ENCODE measurements at places on chromosomes 13 and 19.

- no peak for DNase-seq
Measured at GRCh38 chr19:342128-342455, 2.5 kb downstream of the MIER2 start.

- no peak for DNase-seq
Measured at GRCh38 chr13:26386026-26386425, 132.1 kb downstream of the CDK8 start.

- DNase-seq, result no peak
Measured at GRCh38 chr13:78192716-78193115, 274.1 kb upstream of the EDNRB start.

GRCh38 chr13:74571811-74572210 is 437.6 kb upstream of the KLF12 start:
- DNase-seq, result no peak

DNA sequence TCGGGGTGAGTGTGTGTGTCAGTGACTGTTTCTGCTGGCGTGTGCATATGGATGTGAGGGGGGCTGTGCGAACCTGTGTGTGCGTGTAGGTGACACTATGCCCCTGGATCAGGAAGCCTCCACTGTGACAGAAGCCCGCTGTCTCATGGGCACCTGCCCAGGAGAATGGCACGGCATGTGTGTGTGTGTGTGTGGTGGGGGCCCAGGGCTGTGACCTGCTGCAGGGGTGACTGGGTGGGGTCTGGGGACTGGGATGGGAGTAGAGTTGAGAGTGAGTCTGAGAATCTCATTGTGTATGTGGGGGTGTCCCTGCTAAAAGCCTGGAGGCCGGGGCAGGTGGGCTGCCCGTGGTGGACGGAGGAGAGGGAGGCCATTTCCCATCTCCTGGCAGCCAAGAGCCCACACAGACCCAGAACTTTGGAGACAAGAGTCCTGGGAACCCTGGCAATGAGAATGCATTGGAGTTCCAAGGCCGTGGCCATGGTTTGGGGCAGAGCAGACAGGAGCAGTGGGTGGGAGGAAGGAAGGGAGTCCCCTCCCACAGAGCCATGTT is 6.4 kb upstream of the TPM4 start:
- no peak for DNase-seq

DNA sequence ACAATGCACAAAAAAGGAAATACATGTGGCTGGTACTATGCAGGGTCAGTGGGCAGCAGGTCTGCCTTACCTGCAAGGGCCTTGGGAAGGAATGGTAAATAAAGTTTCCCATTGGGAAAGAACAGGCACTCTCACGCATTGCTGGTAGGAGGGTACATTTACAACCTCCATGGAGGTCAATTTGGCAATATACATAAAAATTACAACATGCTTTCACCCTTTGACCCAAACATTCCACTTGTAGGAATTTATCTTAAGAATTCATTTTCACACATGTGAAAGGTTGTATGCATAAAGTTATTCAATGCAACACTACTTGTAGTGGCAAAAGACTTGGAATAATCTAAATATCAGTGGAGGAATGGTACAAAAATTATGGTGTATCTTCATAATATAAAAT is 216.4 kb downstream of the DLEU7 start:
- no peak for DNase-seq

DNA sequence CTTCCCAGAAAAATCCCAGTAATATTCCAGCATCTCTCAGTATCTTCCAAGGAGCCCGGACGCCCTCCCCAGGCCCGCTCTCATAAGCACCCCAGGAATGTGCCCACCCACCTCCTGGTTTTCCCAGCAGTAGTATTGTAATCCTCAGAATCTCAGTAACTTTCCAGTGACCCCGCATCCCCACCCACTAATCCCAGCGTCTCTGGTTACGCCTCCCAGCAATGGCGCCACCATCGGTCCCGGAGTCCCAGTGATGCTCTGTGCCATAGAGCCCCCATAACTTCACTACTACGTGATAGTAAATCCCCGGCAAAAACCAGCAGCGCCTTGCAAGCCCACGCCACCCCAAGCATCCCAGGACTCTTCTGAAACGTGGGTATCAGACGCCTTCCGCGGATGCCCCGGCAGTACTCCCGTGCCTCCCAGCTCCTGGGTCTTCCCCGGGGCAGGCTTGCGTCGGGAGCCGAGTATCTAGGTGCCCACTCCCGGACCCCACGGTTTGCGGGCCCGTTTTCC is 928 bp upstream of the PNPLA6 start:
- DNase-seq, result peak; percentile 62

DNA sequence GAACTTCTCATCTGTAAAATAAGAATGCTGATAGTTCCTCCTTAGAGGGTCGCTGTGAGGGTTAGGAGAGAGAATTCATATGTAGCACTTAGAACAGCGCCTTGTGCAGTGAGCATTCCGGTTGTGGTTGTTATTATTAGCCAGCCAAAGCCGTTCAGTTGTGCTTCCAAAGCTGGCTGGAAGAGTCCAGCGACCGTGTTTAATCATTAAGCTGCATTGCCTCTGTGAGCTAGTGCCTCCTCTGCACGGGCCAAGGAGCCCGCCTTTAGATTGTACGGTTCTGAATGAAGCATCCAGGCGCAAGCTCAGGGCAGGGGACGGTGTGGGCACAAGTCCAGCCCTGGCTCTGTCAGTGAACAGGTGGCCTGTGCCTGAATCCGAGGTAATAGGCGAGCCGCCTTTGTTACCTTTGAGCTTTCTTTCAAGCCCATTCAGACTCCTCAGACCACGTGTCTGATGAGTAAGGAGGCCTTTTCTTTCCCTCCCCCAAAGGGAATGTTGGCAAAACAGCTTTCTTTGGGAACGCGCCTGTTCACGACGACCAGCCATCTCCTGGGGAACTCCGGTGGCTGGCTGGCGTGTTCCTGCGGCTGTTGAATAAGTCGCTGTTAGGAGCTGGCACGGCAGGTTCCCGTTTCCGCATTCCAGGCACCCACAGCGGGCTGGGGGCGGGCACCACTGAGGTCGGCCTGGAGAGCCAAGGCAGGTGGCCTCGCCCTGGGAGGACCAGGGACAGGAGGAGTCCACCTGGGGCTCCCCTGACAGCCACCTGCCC is 25.1 kb downstream of the SIPA1L3 start:
- DNase-seq, result no peak

- DNase-seq, result no peak
Measured at GRCh38 chr13:32254916-32255723, 60.0 kb downstream of the ZAR1L start.

DNA sequence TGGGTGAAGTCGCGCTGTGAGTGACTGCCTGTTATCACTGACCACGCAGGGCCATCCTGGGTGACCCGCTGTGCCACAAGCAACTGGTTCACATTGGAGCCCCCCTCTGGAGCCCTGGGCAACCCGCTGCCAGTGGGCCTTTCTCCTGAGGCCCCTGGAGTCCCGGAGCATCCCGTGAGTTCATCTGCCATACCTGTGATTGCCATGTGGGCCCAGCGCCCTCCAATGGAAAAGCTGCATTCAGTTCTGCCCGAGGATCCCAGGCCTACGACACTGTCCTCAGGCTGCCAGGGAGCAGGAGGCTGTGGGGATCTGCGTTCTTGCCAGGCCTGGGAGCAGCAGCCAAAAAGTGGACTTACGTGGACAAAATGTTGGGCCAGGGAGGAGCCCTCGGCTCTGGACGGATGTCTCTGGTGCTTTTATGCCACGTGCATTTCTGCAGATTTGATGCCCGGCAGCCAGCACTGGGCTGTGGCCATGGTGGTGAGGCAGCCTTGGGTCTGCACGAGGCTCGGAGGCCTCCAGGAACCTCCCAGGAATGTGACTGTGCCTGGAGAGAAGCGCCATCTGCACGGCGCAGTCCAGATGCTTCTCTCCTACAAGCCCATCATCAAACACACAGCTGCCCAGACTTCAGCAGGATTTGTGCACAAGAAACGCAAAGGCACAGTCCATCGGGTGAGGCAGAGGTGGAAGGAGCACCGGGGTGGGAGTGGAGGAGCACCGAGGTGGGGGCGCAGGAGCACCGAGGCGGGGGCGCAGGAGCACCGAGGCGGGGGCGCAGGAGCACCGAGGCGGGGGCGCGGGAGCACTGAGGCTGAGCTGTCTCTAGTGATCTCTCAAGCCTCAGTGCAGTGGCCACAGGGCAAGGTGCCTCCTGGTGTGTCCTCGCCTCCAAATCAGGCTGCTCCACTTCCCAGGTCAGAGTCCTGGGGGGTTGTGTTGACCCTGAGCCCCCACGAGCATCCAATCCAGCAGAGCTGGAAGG is 44.0 kb downstream of the C13orf46 start:
- no peak for DNase-seq

- DNase-seq, result no peak
Measured at GRCh38 chr13:78020861-78021260, 102.2 kb upstream of the EDNRB start.

GRCh38 chr19:46880431-46880830 is 19.6 kb downstream of the ARHGAP35 start:
- no peak for DNase-seq

- DNase-seq, result no peak
Measured at GRCh38 chr19:29805031-29805965, 6.5 kb upstream of the CCNE1 start.

GRCh38 chr19:10516671-10517286 is 468 bp downstream of the S1PR5 start:
- DNase-seq, result no peak

GRCh38 chr19:48925240-48925843 is 8.2 kb upstream of the DHDH start:
- DNase-seq, result no peak

- DNase-seq, result peak; percentile 53
Measured at GRCh38 chr13:51895906-51896888, 34.4 kb downstream of the CCDC70 start.

All from NCI-H524 (cell line).